ENCODE measurements at places on chromosomes 4 and X.

- DNase-seq: peak; percentile 21
Measured at GRCh38 chr4:61200916-61201526, 895 bp downstream of the ADGRL3 start.

DNA sequence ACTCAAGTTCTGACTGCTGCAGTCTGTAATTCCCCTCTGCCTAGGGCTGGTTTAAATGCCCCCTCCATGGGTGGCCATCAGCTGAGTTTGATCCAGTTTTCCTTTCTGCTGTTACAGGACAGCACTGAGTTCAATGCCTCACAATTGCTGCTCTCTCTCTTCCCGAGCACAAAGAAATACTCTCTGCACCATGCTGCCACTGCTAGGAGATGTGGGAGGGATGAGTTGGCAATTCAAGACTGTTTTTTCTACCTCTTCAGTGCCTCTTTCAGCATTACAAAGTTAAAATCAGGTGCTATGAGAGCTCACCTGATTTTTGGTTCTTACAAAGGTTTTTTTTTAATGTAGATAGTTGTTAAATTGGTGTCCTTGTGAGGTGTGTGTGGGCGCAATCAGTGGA lies 24.3 kb downstream of the CYSLTR1 start:
- no peak for DNase-seq

DNA sequence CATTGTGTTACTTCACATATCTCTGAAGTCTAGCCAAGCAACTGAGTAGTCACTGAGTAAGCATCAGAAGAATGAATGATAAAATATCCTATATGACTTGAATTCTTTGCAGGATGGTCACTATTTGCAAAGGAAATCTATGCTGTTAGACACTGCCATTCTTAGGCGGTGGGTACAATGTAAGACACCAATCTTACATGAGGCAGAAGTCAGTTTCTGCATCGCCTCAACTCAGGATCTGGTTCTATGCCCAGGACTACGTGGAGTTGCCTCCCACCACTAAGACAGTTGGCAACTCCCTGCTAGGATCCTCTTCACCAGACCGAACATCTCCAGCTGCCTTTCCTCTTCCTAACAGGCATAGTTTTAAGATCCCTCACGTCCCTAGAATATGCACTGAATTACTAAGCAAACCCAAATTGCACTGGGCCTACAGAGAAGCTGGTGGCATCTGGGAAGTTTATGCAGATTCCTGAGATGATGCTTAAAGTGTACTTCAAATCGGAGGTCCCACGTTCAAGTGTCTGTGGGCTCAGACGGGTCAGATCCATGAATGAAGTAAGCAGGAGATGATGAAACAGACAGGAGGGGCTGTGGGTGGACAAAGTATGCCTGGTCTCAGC lies 45.6 kb downstream of the SEL1L3 start:
- peak; percentile 80 for DNase-seq

GRCh38 chr4:80180743-80181142 lies 16.6 kb upstream of the PRDM8 start:
- no peak for DNase-seq

- DNase-seq: peak; percentile 37
Measured at GRCh38 chrX:37926700-37927099, 79.3 kb upstream of the DYNLT3 start.

DNA sequence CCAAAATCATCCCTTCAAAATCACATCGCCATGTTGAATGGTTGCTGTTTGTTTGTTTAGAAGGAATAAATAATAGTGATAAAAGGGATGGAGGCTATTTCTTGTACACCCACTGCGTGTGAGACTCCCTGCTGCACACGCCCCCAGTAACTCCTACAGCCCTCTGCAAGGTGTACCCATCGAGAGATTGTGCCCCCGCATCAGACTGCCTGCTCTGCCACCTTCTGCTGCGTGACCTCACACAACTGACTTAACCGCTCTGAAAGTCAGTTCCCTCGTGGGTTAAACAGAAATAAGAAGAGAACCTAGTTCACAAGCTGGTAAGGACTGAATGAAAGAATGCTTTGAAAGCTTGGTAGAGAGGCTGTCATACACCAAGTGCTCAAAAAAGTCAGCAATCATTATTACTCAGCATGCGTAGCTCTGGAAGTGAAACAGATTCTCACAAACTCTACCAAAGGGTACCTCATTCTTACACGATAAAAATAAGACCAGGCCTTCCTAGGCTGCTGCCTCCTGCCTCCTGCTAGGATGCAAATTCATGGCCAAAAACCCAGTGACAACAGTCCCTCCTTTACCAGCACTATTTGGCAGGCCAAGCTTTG lies 147.1 kb downstream of the CPEB2 start:
- peak; percentile 25 for DNase-seq

GRCh38 chrX:48470833-48471118 lies 716 bp upstream of the SLC38A5 start:
- no peak for DNase-seq

DNA sequence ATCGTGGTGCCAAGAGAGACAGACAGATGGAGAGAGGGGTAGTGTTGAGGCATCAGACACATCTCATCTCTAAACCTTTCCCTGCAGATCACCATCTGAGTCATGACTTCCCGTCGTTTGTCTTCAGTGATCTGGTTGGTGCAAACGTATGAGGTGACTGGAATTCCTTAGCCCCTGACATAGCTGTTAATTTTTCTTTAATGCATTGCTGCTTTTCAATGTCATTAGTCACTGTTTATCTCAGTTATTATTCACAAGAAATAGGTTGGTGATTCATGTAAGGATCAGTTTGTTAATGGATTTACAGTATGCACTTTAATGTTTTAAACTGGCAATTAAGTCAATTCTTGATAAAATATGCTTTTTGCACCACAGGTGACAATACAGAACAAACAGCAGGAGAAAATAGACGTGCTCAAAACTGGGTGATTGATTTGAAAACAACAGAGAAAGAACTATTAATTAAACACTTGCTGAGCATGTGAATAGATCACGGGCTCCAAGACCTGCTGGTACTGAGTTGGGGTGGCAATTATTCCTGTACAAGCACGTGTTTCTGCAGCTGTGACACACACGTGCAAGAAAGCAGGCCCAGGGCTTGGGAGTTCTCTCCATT lies 1.3 kb upstream of the TMEM154 start:
- DNase-seq: peak; percentile 88

- no peak for DNase-seq
Measured at GRCh38 chr4:160296476-160296875, 1193.6 kb downstream of the RAPGEF2 start.

GRCh38 chrX:22032084-22032483 lies at the start of gene PHEX:
TSS of gene PHEX (plus strand) at chrX:22032325. CDS start at chrX:22033006, 681 bp downstream.
- no peak for DNase-seq

GRCh38 chr4:174716986-174717770 lies 111.9 kb downstream of the GLRA3 start:
- DNase-seq: peak; percentile 16

DNA sequence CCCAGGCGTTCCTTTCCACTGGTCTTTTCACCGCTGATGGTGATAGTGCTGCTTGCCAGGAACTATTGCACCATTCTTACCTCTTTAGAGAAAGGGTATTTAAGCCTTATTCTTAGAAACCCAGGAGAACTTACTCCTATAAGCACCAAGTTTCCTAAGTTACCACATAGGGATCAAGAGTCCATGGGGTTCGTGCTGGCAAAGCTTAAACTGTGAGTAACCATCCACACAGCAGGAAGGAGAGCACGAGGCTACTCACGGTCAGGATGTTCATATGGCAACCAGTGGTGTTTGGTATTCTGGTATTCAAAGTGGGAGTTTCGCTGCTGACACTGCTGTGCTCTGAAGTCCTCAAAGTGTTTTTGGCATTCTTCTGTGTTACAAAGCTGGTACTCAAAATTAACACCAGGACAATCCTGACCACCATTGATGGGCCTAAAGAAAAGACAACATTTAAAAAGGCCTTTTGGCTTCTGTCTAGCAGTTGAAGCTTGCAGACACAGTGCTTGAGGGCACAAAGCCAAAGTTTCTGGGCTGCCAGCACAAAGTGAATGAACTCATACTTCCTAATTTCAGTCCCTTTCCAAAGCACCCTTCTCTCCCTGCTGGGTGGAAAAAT lies 256.9 kb downstream of the ADAMTS3 start:
- DNase-seq: peak; percentile 99

DNA sequence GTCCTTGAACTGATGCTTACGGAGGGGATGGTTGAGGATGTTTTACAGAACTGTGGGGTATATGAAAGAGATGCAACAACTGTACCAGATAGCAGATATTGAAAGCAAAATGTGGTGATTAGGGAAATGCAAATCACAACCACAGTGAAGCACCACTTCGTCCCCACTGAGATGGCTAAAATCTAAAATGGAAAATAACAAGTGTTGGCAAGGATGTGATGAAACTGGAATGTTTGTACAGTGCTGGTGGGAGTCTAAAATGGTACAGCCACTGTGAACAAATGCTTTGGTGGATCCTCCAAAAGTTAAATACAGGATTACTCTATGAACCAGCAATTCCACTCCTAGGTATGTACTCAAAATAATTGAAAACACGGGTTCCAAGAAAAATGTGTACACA lies 22.9 kb downstream of the XG start:
- no peak for DNase-seq

- peak; percentile 55 for DNase-seq
Measured at GRCh38 chr4:79917246-79917645, 155.8 kb downstream of the ANTXR2 start.

DNA sequence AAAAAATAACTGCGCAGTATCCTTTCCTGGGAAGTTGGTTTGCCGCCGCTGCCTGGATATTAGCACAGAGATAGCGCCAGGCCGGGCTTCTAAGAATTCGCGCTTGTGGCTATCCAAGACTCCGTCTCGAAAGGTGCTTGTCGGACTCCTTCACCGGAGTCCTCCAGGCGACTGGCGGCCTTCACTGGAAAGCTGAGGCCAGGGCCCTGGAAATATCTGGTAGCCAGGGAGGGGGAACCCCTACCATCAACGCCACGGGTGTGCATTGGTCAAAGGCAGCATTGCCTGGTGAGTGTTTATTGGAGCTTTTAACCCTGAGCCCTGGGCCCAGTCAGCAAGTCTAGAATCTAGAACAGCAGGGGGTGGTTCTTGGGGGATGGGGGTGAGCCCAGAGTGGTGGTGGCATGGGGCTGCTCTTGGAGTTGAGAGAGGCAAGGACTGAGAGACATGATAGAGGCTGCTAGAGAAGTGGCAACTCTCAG lies 577 bp upstream of the PIM2 start:
- no peak for DNase-seq

DNA sequence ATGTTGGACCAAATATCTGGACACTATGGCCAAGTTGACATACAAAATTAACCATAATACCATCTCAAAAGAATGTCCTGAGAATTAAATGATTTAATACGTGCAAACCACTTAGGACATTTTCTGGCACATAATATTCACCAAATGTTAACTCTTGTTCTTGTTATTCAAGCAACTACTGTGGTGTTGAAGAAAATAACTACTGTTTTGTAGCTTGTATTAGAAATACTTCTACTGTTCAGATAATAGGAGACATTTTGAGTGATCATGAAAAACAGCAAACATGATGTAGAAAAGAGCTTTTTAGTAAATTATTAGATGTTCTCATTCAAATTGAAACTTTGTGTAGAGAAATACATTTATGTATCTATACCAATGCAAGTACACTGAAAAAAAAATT lies 140.7 kb upstream of the SMIM31 start:
- DNase-seq: no peak

DNA sequence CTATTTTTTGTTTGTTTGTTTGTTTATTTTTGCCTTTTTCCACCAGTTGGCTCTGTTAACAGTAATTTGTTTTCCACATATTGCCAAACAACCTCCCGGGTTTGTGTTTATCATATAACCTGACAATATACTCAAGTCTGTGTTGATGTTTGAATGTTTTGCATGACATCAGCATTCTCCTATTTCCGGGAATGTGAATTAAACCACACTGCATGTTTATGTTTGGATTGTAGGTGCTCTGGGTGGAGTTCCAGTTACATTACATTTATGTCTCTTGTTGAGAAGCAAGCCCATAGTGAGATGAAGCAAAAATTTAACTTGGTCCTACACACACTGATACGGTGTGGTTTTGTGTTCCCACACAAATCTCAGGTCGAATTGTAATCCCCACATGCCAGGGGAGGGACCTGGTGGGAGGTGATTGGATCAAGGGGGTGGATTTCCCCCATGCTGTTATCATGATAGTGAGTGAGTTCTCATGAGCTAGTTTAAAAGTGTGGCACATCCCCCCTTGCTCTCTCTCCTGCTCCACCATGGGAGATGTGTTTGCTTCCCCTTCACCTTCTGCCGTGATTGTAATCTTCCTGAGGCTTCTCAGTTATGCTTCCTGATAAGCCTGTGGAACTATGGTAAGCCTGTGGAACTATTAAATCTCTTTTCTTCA lies 54.4 kb upstream of the CLNK start:
- peak; percentile 69 for DNase-seq

GRCh38 chr4:149884046-149884445 lies 68.4 kb upstream of the IQCM start:
- DNase-seq: no peak

GRCh38 chr4:32564626-32565025 lies 1844.5 kb downstream of the PCDH7 start:
- no peak for DNase-seq

DNA sequence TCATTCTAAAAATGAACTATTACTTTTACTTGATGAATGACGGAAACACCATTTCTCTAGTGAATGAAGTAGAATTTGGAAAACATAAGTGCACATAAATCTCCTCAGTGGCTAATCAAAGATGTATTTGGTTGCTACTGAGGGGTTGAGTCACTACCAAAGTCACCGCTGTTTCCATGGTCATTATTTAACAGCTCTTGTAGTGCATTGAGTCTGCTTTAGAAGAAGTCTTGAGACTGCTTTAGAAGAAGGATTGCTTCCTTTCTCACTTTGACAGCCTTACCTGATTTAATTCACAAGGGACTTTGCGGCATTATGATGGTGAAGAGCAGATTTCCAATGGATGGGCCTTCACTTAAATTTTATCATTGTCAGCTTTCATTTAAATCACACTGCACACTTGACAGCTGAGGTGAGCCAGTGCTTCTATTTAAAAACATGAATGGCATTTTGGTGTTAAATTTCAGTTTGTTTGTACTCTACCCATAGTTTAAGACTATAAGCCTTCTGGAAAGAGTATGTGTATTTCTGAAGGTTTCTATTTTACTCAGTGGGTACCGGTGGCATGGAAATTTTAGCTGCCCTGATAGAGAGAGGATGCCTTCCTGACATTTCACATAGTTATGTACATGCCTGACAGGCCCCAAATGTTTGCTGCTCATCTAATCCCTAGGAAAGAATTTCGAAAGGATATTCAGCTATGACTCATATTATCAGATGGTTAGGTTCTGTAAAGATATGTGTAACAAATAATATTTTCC lies 9.5 kb downstream of the ASB5 start:
- DNase-seq: peak; percentile 81

DNA sequence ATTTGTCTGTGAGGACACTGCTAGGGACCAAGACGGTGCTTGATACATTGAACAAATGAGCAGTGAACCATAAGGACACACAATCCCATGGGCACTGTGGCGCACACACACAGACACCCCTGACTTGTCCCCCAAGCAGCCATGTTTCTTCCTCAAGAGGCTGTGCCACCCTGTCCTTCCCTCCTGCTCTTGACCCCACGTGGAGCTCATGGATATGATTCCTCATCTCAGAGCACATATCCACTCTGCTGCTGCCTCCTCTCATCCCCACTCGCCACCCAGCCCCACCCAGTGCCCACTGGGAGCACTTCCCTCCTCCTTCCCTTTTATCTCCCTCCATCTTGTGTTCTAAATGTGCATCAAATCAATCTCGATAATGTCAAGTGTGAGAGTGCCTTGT lies 102.4 kb downstream of the PARM1 start:
- no peak for DNase-seq

- DNase-seq: no peak
Measured at GRCh38 chr4:181234951-181235680, 1008.1 kb upstream of the TENM3 start.

- DNase-seq: no peak
Measured at GRCh38 chr4:48462363-48462762, 20.8 kb upstream of the SLC10A4 start.

All from amniotic epithelial cell (primary cell).